ENCODE measurements at places on chromosomes 4 and X.

DNA sequence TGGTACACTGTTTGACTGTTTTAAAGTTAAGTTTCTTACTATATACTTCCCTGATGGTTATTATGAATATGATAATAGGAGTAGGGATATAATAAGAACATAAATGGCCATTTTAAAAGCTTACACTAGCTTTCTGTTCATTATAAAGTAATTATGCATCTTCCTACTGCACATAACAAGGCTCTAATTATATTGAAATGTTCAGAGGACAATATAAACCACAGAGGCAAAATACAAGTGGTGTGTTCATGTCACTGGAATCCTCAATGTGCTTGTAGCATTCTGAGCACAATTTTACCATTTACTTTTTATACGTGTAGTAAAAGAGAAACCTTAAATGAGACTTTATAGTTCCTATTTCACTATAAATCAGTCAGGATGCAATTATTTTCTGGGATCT is 268.3 kb downstream of the TMA16 start:
- no peak for DNase-seq

DNA sequence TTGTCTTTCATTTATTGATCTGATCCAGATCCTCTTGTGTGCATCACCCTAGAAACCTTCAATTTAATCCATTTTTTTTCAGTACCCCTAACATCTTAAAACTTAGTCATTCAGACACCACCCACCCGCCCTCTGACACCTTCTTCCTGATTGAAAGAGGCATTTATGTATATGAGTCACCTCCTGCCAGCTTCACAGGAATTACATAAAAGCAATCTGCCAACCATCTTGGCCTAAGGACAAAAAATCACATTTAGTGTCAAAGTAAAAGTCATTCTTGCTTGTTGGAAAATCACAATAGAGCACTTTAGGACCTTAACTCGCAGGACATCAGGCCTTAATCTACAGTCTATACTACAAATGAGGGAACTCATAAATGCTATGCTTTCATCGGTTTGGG is 52.1 kb downstream of the NDST3 start:
- no peak for DNase-seq

DNA sequence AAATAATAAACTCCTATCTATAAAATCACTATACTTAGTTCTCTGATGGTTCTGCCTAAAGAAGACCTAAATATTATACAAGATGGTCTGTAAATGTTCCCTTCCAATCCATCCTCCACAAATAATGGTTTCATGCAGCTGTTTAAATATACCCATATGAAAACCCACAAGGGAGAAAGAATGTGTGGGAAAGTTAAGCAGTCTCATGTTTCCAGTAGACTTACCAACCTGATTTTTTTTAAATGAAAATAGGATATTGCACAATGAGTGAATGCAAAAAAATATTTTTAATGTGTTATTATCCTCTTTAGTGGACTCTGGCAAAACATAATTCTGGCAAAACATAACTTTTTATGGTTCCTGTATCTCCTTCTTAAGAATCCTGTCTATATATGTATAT is 23.3 kb downstream of the CAMK2D start:
- no peak for DNase-seq

- DNase-seq = no peak
Measured at GRCh38 chr4:8318509-8318908, 49.0 kb downstream of the HTRA3 start.

GRCh38 chr4:147777456-147778091 is 45.7 kb downstream of the ARHGAP10 start:
- DNase-seq = no peak

DNA sequence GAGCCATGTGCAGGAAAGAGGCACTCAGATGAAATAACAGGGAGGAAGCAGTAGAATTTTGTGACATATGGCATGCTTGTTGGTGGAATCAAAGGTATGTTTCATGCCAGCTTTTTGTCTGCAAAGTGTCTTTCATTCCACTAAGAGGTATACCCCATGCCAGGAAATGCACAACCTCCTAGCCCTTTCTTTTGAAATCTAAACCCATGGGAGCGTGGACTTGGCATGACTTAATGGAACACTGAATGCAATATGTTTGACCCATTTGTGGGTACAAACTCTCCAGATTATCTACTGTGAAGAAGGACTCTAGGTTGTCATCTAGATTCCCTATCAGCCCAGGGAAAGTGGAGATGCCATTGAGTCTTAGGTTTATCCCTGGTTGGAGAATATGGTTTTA is 338.3 kb upstream of the TEX13C start:
- no peak for DNase-seq

DNA sequence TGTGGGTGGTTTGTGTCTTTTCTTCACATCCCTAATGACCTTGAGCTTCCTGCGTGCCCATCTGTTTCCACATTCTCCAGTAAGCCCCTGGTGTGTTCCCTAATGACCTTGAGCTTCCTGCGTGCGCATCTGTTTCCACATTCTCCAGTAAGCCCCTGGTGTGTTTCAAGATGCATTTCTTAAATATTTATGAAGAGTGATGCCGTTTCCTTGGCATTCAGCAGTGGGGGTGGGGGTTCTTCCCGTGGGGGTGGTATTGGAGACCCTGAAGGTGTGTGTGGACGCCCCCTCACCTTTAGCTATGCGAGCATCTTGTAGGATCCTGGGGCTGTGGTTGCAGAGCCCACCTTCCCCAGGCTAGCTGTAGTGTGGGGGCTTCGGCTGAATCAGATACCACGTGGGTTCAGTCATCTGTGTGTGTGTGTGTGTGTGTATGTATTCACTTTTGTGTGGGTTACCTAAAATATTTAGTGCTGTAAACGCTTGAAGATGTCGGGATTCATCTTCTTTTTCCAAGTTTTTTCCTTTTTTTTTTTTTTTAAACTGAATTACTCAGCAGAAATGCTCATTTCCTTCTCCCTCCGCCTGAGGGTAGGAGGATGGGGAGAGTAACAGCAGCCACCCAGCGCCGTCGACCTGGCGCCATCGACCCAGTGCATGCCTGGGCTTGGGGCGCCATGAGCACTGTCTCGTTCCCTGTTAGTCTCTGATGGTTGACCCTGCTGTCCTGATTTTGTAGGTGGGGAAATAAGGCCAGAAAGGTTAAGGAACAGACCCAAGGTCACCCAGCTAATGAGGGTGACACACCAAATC is 9.9 kb downstream of the NSG1 start:
- no peak for DNase-seq

GRCh38 chrX:101394372-101394771 is 3.6 kb downstream of the RPL36A start:
- DNase-seq = no peak

DNA sequence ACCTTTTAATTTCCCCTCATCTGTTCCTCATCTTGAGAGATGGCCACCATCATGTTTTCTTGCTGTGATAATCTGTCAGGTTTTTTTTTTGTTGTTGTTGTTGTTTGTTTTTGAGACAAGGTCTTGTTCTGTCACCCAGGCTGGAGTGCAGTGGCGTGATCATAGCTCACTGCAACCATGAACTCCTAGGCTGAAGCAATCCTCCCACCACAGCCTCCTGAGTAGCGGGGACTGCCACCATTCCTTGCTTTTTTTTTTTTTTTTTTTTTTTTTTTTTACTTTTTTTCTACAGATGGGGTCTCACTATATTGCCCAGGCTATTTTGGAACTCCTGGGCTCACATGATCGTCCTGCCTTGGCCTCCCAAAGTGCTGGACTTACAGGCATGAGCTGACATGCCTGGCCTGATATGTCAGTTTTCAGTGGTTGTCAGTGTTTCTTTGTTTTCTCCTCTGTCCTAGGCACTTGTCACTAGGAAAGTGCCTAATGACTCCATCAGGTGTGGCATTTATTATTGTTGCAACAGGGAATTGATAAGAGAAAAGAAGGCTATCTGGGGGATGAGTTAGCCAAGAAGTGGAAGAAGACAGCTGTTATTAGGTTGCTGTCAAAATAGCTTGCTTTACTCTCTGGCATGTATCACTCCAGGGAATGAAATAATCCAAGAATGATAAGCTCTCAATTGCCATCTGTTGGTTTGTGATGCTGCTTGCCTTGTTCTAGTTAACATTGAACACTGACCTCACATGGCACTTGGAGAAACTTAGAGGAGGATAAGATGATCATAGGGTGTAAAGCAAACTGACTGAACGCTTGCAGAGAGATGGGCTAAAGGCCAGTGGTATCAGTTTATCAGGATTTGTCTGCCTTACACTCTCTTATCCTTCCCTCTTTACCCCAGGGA is 41.7 kb downstream of the TMEM164 start:
- no peak for DNase-seq

- no peak for DNase-seq
Measured at GRCh38 chr4:43337707-43338106, 445.2 kb downstream of the GRXCR1 start.

DNA sequence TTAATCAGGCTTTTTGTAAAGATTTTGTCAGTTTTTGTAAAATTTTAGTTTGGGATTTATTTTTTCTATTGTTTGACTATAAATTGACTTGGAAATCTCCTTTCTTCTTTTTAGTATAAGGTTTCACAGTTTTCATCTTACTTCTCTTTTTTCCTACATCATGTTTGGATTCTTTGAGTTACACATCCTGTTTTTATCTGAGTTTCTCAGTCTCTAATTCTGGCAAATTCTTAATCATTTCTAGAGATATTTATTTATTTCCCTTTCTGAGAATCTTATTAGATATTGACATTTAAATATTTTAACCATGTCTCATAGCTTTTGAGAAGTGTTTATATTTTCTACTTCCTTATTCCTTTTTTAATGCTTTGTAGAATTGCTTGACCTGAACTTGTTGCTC is 20.7 kb downstream of the USP53 start:
- no peak for DNase-seq

DNA sequence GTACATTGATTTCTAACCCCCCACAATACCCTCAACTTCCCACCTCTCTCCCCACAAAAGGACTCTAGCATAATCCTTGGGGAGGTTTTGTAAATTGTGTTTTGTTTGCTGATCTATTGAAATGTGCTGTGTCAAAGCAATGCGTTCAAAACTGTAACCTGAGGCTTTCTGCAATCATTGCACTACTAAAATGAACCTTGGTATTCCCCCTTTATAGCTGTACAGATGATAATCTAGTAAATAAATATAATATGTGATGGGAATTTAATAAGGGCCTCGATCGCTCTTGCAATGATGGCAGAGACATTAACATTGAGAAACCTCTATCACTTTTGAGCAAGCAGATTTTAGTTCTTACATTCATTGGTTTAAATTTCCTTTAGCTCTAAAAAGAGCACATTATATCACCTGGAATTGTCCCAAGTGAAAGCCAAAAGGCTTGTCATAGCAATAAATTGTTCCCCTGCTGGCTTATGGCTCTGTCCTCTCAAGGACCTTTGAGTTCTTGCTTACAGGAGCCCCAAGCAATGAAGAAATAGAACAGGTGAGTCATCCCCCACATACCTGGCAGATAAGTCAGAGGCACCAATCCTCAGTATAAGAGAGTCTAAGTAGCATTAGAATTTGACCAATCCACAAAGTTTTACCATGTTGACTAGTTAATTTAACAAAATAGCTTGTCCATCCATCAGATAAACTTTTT is 18.4 kb upstream of the ACE2 start:
- no peak for DNase-seq

DNA sequence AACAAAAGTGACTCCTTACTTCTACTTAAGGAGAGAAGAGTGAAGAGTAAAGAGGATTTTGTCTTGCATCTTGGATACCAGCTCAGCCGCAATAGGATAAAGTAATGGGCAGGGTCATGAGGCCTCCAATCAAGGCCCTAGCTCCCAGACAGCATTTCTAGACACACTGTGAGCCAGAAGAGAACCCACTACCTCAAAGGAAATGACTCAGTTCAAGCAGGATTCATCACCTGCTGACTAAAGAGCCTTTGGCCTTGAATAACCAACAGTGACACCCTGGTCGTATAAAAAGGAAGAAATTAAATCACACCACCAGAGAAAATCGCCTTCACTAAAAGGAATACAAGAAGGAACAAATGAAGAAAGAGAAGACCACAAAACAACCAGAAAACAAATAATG is 416.1 kb downstream of the PCDH18 start:
- DNase-seq = no peak

- no peak for DNase-seq
Measured at GRCh38 chrX:126489116-126489695, 63.4 kb downstream of the DCAF12L1 start.

DNA sequence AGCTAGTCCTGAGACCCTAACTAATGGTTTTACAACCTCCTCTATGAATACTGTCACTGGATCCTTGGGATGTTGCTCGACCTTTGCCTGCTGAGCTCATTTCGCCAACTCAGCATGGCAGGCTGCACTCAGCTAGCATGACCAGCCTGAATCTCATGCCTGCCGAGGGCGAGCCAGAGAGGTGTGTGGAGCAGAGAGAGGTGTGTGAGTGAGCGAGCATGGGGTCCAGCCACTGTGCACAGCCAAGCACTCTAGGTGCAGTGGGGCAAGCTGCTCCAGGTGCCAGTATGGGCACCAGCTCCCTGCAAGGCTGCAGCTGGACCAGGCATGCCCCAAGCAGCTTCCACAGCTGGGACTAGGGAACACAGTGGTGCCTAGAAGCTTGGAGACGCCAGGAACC is 410.9 kb downstream of the PCDH10 start:
- DNase-seq = no peak

DNA sequence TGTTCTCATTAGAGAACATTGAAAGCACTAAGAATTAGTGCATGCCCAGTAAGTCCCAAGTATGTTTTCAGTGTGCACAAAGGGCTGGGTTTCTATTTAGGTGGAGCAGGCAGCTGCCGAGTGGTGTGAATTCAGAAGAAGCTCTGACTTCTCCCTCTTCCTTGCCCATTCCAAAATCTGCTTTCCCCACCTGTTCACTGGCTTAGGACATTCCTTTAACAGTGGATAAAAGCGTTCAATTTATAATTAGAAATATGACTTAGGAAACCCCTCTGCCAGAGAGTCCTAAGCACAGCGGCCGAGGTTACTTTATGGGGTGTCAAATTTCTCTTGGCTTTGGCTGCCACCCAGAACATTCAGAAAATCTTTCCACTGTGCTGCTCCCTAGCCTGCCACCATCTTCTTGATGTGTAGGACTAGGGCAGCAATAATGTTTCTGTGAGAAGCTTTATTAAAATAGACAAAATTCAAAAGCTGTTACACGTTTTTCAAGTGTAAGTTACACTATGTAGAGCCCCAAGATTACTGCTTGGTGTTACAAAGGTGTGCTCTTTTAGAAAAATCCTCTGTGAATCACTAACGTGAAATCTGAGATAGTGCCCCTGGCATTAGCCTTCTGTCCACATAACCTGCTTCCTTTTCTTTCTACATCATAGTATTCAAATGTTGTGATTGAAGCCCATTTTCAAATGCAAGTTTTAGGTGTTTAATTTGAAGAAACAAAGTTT is 191.6 kb upstream of the ANKRD50 start:
- peak; percentile 44 for DNase-seq

- DNase-seq = peak; percentile 3
Measured at GRCh38 chr4:37549041-37549440, 137.1 kb downstream of the RELL1 start.

GRCh38 chr4:54961357-54961975 is 163.9 kb downstream of the KDR start:
- DNase-seq = peak; percentile 9

GRCh38 chr4:1511441-1512041 is 105.3 kb upstream of the NKX1-1 start:
- DNase-seq = no peak

GRCh38 chr4:165780735-165781134 is 92.3 kb upstream of the TLL1 start:
- DNase-seq = no peak

Measured in NCI-H345 (cell line).